NCI-H1694 (cell line): ENCODE measurements at places on chromosomes 1 and 21.
A peak's percentile ranks its signal among the peaks of the same experiment; 100 is the strongest.

GRCh38 chr1:208303743-208304712 is 59.8 kb upstream of the PLXNA2 start:
- no peak for DNase-seq

DNA sequence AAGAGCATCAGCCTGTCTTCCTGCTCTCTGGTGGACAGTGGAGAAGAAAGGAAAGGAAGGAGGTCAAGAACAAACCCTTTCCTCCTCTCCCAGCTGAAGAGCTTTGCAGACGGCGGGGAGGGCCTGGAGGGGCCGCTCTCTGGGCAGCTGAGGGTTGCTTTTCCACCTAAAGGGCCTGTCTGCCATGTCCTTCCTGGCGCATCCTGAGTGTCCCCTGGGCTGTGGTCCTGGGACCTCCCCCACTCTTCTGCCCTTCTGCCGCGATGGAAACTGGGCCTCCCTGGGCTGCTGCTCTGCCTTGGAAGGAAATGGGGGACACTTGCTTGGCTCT is 107.0 kb downstream of the ETS2 start:
- DNase-seq = no peak

- peak; percentile 88 for DNase-seq
These were observed 7.6 kb downstream of the DCLRE1B start for GRCh38 chr1:113912594-113913311.

DNA sequence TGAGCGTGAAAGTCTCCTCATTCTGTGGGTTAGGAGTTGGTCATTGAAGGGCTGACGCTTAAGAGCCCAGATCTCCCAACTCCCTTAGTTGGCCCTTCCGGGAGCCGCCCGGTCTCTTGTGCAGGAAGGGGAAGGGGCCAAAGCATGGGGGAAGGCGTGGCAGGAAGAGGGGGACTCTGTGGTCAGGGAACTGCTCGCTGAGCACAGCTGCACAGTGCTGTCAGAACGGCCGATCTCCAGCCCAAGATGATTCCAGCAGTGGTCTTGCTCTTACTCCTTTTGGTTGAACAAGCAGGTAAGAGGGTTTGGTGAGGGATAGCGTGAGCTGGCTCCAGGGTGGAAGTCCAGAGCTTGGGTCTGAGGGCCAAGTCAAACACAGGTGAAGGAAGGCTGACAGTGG is at the start of gene FCER1G:
FCER1G (plus strand) TSS at position 220 of the 400 bp plus-strand sequence; CDS start at position 247, 27 bp downstream.
- DNase-seq = no peak

- DNase-seq = no peak
These were observed 1.2 kb upstream of the HPCAL4 start for GRCh38 chr1:39692152-39693074.

DNA sequence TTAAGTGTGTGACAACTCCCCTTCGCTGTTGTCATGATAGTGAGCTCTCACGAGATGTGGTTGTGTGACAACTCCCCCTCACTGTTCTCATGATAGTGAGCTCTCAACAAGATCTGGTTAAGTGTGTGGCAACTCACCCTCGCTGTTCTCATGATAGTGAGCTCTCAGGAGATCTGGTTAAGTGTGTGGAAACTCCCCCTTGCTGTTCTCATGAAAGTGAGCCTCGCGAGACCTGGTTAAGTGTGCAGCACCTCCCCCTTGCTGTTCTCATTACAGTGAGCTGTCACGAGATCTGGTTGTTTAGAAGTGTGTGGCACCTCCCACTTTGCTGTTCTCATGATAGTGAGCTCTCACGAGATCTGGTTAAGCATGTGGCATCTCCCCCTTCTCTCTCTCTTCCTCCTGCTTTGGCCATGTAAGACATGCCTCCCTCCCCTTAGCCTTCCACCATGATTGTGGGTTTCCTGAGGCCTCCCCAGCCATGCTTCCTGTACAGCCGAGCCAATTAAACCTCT is 25.1 kb upstream of the LSS start:
- no peak for DNase-seq

DNA sequence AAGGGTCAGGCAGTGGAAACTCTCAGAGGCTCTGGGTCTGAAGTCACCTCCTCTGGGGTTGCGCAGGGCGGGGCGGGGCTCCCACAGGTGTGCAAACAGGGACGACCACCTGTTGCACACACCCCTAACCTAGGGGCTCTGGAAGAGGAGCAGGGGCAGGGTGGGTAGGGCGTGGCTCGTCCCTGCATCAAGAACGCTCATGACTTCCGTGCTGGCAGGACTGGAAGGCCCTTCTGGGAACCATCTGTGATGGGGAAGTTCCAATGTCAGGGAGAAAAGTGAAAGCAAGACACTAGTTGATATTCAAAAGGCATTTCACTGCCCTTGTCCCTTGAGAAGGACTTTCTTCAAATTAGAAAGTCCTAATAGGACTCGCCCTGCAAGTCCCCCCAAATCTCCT is 22.1 kb upstream of the CLSTN1 start:
- DNase-seq = no peak

DNA sequence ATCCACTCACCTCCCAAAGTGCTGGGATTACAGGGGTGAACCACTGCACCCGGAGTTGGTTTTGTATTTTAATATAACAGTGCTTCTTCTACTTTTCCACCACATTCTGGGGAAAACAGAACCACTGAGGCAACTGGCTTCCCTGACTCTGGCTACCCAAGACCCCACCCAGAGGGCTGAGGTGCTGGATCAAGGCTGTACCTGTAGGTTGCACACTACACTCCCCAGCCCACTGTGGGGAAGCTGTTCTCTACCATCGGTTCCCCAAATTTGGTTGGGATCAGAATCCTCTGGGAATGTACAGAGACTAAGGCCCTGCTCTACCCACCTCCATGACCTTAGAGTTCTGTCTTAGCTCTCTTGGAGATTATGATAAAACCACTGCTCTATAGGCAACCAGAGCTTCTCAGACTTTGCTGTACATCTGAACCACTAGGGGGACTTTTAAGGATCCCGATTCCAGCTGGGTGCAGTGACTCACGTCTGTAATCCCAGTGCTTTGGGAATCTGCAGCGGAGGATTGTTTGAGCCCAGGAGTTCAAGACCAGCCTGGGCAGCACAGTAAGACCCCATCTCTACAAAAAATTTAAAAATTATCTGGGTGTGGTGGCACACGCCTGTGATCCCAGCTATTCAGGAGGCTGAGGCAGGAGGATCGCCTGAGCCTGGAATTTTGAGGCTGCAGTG is 51.6 kb downstream of the GNG4 start:
- DNase-seq = no peak

- no peak for DNase-seq
These were observed 61.7 kb downstream of the XCL2 start for GRCh38 chr1:168482106-168482505.

DNA sequence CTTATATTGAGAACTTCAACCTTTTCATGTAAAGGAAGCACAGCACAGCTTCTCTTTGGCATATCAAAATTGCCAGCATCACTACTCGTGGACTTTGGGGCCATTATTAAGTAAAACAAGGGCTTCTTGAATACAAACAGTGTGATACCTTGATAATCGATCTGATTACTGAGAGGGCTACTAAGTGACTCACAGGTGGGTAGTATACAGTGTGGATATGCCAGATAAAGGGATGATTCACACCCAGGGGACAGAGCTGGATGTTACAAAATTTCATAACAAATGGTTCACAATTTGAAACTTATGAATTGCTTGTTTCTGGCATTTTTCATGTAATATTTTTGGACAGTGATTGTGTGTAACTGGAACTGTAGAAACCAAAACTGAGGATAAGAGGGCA is 15.4 kb downstream of the HDAC1 start:
- DNase-seq = no peak

GRCh38 chr1:20198918-20199317 is 12.6 kb upstream of the PLA2G2C start:
- no peak for DNase-seq

DNA sequence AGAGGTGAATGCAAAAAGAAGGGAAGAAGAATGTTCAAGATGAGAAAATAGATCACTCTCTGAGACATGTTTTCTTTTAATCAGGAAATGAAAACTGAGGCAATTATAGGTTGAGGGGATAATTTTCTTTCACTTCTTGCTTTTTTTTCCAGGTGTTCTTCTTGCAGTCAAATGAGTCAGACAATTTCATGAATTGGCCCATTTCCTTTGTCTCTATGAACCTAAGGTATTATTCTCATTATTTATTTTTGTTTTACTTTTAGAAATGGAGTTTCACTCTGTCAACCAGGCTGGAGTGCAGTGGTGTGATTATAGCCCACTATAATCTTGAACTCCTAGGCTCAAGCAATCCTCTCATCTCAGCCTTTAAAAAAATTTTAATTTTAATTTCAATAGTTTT is 3.5 kb upstream of the VASH2 start:
- no peak for DNase-seq

DNA sequence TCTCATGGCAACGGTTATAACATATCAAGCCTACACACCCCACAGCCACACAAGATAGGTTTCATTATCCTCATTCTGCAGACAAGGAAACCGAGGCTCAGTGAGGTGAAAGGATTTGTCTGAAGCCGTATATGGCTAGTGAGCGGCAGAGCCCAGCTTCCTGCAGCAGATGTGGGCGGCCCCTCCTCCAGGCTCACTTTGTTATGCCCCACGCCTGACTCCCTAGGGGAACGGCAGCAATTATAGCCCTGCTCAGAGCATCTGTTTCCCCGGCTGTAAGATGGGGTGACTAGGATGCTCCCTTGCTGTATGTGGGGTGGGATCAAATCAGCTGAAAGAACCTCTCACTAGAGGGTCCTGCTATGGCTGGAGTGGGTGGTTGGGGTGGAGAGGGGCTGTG is 22.1 kb downstream of the GRHL3 start:
- DNase-seq = peak; percentile 74

DNA sequence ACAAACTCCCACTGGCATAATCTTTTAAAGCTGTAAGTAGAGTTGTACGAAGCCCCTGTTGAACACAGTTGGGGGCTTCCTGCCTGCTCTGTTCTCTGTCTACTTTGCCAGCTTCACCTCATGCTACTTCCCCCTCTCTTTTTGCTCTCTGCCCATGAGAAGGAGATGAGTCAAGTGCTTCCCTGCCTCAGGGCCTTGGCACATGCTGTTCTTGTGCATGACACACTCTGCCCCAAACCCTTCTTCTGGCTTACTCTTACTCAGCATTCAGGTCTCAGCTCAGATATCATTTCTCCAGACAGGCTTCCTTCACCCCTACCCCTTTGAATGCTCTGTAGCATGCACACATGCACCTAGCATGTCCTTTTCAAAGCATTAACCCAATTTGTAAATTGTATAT is 208.8 kb downstream of the FOXD2 start:
- no peak for DNase-seq

- peak; percentile 7 for DNase-seq
These were observed 492 bp downstream of the HLX start for GRCh38 chr1:220879509-220880361.

GRCh38 chr1:244857761-244858160 is 6.6 kb downstream of the HNRNPU start:
- DNase-seq = no peak

- no peak for DNase-seq
These were observed at the start of gene RAB3B for GRCh38 chr1:51990478-51990965. TSS of gene RAB3B (minus strand) at chr1:51990700. CDS start at chr1:51977117, 13,583 bp downstream.

DNA sequence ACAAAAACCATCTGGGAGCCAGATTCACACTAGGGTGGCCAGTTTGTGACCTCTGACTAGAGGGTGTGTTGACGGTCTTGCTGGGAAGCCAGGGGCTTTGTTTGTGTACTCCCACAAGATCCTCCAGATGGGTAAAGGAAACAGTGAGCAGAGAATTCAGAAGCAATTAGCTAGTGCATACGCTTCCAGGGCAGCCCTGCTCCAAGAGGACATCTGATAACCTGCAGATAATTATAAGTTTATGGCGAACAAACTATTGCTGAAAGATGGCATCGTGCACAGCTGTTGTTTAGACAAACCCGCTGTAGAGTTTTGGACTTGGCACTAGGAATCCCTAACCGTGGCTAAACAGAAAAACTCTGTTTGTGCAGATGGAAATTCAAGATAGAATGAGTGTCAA is 326.4 kb downstream of the TGFB2 start:
- DNase-seq = peak; percentile 57

DNA sequence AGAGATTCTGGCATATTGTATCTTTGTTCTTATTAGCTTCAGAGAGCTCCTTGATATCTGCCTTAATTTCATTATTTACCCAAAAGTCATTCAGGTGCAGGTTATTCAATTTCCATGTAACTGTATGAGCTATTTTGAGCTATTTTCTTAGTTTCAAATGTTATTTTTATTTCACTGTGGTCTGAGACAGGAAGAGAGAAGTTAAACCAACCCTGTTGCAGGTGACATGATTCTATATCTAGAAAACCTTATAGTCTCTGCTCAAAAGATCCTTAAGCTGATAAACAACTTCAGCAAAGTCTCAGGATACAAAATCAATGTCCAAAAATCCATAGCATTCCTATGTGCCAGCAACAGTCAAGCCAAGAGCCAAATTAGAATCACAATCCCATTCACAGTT is 1644.0 kb upstream of the B3GALT2 start:
- DNase-seq = no peak

GRCh38 chr1:9628541-9629444 is 22.7 kb upstream of the PIK3CD start:
- no peak for DNase-seq

DNA sequence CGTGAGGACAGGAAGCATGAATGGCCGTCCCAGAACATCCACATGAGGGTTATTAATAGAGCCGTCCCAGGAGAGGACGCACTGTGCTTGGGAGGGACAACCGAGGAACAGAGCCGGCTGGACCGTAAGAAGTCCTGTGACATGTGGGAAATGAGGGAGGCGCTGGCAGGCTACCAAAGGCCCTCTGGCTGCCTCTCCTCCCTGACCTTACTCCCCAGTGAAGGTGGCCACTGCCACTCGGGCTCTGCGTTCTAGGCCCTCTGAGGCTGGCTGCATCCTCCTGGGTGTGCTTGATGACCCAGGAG is 15.5 kb upstream of the NPPB start:
- DNase-seq = no peak

- DNase-seq = no peak
These were observed 51.3 kb downstream of the CAPN9 start for GRCh38 chr1:230798491-230798890.

DNA sequence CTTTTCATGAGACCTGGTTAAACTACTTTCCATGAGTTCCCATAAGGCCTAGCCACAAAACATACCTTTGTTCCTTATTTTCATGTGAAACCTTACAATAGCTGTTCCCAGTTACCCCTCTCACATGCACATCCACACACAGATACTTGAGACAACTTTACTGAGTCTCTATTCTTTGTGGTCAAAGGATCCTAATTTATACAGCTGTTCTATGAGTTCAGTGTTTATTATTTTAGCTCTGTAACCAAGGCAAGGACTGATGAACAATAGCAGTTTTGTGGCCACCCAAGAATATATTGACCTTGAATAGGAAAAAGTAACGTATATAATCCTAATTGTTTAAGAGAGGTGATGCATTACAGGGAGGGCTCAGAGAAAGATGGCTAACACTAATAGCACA is 160.5 kb upstream of the CACYBP start:
- DNase-seq = no peak

DNA sequence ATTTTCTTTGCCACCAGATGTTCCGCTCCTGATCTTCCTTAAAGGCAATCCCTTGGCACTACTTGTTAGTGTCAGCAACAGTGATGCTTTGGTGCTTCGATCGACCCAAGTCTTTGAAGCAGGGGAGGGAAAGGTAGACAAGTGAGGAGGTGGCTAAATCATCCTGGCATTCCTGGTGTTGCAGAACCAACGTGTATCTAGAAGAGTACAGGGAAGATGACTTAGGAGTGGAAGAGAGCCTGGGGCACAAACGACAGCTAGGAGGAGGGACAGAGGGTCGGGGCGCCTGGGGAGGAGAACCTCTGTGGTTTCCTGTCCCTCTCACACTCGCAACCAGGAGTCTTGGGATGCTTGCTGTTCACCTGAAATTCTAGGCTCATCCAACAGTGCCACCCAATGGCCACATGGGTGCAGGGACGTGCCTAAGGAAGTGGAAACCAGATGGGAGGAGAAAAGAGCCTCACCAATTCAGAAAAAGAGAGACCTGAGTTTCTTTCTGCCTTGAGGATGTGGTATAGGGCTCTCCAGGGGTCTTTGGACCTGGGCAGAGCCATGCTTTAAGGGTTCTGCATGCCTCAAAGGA is 9.5 kb upstream of the KCNA2 start:
- peak; percentile 87 for DNase-seq
